ENCODE measurements at places on chromosomes 12 and 14. TPM values are rescaled to one million over a fixed set of nuclear protein-coding genes. Genes with fewer than 3 reads are reported as not detected.
A peak's percentile ranks its signal among the peaks of the same experiment; 100 is the strongest.

DNA sequence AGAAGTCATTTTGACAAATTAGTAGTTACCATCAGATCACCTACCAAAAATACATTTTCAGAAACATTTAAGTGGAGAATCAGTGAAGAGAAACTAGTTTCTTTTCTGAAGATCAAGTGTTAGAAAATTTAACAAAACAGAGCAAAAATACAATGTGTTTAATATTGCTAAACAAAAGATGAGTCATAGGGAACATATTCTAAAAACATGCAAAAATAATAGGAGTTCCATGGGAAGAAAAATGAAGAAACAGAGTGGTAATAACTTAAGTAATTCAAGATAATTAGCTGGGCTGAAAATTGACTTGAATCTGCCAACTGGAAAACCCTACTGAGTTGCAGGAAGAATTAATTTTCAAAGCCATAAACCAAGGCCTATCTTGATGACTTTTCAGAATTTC lies 111.5 kb upstream of the KITLG start:
- no peak overlapping the region for H3K4me3 ChIP-seq
- no peak overlapping the region for H3K27ac ChIP-seq
- H3K27me3 ChIP-seq, result no peaks in the 10 kb centered on the region
- no peaks in the 10 kb centered on the region for H3K4me1 ChIP-seq
- no peaks in the 10 kb centered on the region for H3K36me3 ChIP-seq

DNA sequence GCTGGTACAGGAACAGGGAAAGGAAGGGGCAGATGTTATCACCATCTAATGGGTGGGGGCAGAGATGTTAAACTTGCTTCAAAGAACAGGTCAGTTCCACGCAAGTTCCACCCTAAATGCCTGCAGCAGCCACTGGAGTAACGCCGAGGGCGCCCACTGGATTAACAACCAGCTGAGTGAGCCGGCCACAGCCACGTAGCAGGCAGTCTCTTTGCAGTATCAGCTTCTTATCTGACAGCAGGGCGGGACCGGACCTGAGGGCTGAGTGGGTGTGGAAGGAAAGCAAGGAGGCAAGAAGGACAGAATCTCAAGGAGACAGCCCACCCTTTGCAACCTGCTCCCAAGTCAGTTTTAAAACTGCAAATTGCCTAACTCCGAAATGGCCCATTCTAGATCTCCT lies 38.4 kb upstream of the FOXN3 start:
- no peaks in the 10 kb centered on the region for H3K27me3 ChIP-seq
- H3K27ac ChIP-seq, result no peak overlapping the region
- no peaks in the 10 kb centered on the region for H3K36me3 ChIP-seq

- H3K4me3 ChIP-seq, result no peak overlapping the region
- no peak for DNase-seq
- peaks cover 7% of the 10 kb centered on the region for H3K4me1 ChIP-seq
- H3K27ac ChIP-seq, result no peak overlapping the region
- H3K27me3 ChIP-seq, result no peaks in the 10 kb centered on the region
Measured at GRCh38 chr14:74077401-74077800, 6.9 kb downstream of the ALDH6A1 start.

DNA sequence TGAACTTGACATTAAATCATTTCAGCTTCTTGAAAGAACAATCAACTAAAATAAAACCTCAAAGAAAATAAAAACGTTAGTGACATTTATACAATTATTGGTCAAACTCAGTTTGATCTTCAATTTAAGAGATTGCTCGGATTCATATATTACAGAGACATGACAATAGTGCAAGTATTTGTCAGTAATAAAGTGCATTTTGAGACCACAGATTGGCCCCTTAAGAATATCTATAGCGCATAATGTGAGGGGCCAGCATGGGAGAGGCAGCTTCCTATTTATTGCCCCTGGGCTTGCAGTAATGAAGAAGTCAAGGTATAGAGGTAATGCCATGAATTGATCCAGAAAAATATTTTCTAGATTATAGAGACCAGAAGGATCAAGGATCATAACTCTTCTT lies 552.3 kb downstream of the VRK1 start:
- no peaks in the 10 kb centered on the region for H3K27me3 ChIP-seq
- no peak overlapping the region for H3K4me3 ChIP-seq
- no peak for DNase-seq
- H3K4me1 ChIP-seq, result no peaks in the 10 kb centered on the region
- no peak overlapping the region for H3K27ac ChIP-seq

GRCh38 chr14:58954052-58954451 lies 234.4 kb upstream of the DAAM1 start:
- H3K27me3 ChIP-seq, result no peaks in the 10 kb centered on the region
- no peak overlapping the region for H3K27ac ChIP-seq
- peaks cover 14% of the 10 kb centered on the region for H3K4me1 ChIP-seq
- no peaks in the 10 kb centered on the region for H3K36me3 ChIP-seq

DNA sequence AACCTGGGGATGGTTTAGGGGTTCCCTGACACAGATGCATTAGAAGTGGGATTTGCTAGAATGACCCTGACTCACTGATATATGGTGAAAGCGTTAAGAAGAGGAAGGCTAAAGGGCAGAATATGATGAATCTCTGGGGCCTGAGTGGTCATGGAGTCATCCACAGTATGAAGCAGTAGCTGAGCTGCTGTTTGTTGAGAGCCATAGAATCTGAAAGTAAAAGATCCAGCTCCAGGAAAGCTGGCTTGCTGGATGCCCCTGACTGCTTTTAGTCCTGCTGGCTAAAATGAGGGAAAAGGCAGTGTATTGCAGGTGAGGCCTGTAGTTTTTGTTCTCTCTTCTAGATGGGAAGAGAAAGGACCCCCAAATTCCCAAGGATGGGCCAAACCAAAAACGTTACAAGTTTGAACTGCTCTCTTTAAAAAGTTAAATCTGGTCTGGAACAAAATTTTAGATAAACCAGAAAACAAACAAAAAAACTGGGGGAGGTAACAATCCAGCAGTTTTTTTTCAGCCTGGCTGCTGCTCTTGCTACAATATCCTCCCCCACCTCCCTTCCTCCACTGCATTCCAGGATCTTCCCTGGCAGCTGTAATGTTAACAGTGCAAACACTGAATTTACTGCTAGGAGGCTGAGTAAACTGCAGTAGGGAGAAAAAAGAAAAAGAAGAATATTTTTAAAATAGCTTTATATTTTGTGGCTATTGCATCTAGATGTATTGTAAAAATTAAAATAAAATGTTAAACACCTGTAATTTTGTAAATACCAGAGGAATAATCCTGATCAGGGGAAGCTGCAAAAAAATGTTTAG lies 16.5 kb downstream of the SEL1L start:
- H3K4me3 ChIP-seq, result no peak overlapping the region
- H3K27me3 ChIP-seq, result no peaks in the 10 kb centered on the region
- peak overlapping the region; percentile 35 for H3K27ac ChIP-seq
- H3K36me3 ChIP-seq, result peaks cover 5% of the 10 kb centered on the region

- DNase-seq, result no peak
- no peak overlapping the region for H3K27ac ChIP-seq
- H3K4me1 ChIP-seq, result peaks cover 3% of the 10 kb centered on the region
Measured at GRCh38 chr12:2402073-2402579, 349.3 kb downstream of the CACNA1C start.

DNA sequence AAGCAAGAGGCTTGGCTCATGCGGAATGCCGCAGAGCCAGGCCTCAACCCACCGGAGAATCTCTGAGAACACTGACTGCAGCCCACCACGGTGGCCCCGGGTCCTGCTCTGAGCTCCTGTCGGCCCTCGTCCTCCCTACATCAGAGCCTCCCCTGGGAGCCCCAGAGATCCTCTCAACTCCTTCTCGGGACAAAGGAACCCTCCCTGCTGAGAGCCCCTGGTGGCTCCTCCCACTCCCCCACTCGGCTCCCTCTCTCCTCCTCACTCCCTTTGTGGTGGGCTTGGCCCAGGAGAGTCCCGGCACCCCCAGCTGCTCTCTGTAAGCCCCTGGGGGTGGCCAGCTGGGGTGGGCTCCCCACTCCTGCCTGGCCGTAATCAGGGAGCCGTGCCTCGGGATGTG lies 11.1 kb upstream of the INF2 start:
- DNase-seq, result peak; percentile 67
- no peaks in the 10 kb centered on the region for H3K27me3 ChIP-seq
- peak overlapping the region; percentile 9 for H3K4me3 ChIP-seq
- H3K36me3 ChIP-seq, result no peaks in the 10 kb centered on the region
- peak overlapping the region; percentile 91 for H3K27ac ChIP-seq
- peaks cover 62% of the 10 kb centered on the region for H3K4me1 ChIP-seq

- peak overlapping the region; percentile 27 for H3K4me3 ChIP-seq
- peak; percentile 22 for DNase-seq
- no peak overlapping the region for H3K27ac ChIP-seq
- no peaks in the 10 kb centered on the region for H3K36me3 ChIP-seq
Measured at GRCh38 chr12:116759783-116760621, 21.9 kb downstream of the RNFT2 start.

GRCh38 chr12:92105676-92106075 lies 40.0 kb downstream of the BTG1 start:
- no peaks in the 10 kb centered on the region for H3K27me3 ChIP-seq
- H3K4me1 ChIP-seq, result no peaks in the 10 kb centered on the region
- DNase-seq, result no peak
- no peaks in the 10 kb centered on the region for H3K36me3 ChIP-seq
- H3K27ac ChIP-seq, result no peak overlapping the region

- no peak for DNase-seq
- H3K27me3 ChIP-seq, result no peaks in the 10 kb centered on the region
- H3K4me3 ChIP-seq, result no peak overlapping the region
- no peaks in the 10 kb centered on the region for H3K36me3 ChIP-seq
- H3K27ac ChIP-seq, result no peak overlapping the region
Measured at GRCh38 chr12:87317302-87317701, 711.9 kb downstream of the C12orf50 start.

GRCh38 chr12:43444940-43445564 lies 107.0 kb downstream of the ADAMTS20 start:
- no peak overlapping the region for H3K27ac ChIP-seq
- DNase-seq, result peak; percentile 14
- no peak overlapping the region for H3K4me3 ChIP-seq
- H3K4me1 ChIP-seq, result no peaks in the 10 kb centered on the region
- no peaks in the 10 kb centered on the region for H3K27me3 ChIP-seq

Gene RIMBP2
- polyA plus RNA-seq, result not detected

Gene TNS2
- 133 TPM for polyA plus RNA-seq

Gene GYS2
- 0.04 TPM for polyA plus RNA-seq

Gene MANSC1
- polyA plus RNA-seq, result 11.1 TPM

Gene ACRBP
- polyA plus RNA-seq, result 0.34 TPM

Gene OR4K1
- polyA plus RNA-seq, result not detected

Gene APOF
- polyA plus RNA-seq, result not detected

Measured in heart left ventricle (tissue), 16 donors.